ENCODE measurements at places on chromosomes 4 and X. TPM values are rescaled to one million over a fixed set of nuclear protein-coding genes. Genes with fewer than 3 reads are reported as not detected.

The TMEM35A gene
- 3.8 TPM for total RNA-seq

The MGST2 gene
- total RNA-seq = 3.0 TPM

The TACR3 gene
- total RNA-seq = under 0.01 TPM

The KIT gene
- total RNA-seq = 0.89 TPM

The MBTPS2 gene
- total RNA-seq = 12.8 TPM

The TCEAL3 gene
- 23.6 TPM for total RNA-seq

The ZBTB33 gene
- 12.2 TPM for total RNA-seq

The BST1 gene
- 3.1 TPM for total RNA-seq

The HPGD gene
- 9.8 TPM for total RNA-seq

The TRO gene
- total RNA-seq = 6.8 TPM

The CSN1S1 gene
- total RNA-seq = not detected

The NR3C2 gene
- 0.55 TPM for total RNA-seq

The NAP1L5 gene
- total RNA-seq = 9.5 TPM

The GABRQ gene
- total RNA-seq = 2.5 TPM

The GNL3L gene
- total RNA-seq = 26.1 TPM

The PCYT1B gene
- 2.1 TPM for total RNA-seq

The MAGEA12 gene
- not detected for total RNA-seq

The TMSB4X gene
- total RNA-seq = 9,171 TPM

The OPN1MW2 gene
- total RNA-seq = not detected

The F8A2 gene
- not detected for total RNA-seq

The UGT2B15 gene
- total RNA-seq = not detected

The HSD17B13 gene
- 0.22 TPM for total RNA-seq

The GC gene
- not detected for total RNA-seq

The SHOX gene
- total RNA-seq = not detected

The TBX22 gene
- total RNA-seq = not detected

The GPR173 gene
- total RNA-seq = 3.1 TPM

The KLF8 gene
- 3.1 TPM for total RNA-seq

The XG gene
- total RNA-seq = 4.9 TPM

The TMEM131L gene
- total RNA-seq = 5.8 TPM

The DNAAF6 gene
- not detected for total RNA-seq

The MAGEB17 gene
- total RNA-seq = not detected

The RAP1GDS1 gene
- total RNA-seq = 103 TPM

The SERTM2 gene
- 1.9 TPM for total RNA-seq

The MSANTD1 gene
- total RNA-seq = 0.33 TPM
